ENCODE measurements at places on chromosomes 6 and 20.

DNA sequence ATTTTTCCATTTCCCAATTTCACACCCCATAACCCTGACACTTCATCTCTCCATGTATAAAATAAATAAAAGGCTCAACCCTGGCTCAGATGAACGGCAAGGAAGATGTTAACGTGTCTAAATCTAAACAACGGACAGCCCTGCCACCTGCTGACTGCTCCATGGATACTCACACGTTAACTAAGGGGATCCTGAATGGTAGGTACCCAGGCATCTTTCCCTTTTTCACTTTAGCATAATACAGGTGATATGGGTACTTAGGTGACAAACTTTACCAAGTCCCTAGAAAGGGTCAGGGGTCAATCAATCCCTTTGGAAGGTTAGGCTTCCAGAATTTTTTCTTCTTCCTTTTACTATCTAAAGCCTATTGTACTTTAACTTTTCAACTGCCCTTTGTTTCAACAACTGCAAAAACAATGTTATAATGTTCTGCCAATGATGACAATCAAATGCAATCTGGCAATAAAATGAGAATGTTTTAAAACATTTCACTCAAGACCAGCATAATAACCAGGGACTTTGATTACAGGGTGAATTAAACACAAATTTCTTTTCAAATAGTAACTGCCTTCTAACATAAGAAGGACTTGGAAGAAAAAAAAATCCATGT lies 52.4 kb upstream of the IPCEF1 start:
- no peak for DNase-seq

GRCh38 chr6:32903952-32904351 lies 36.9 kb downstream of the HLA-DMB start:
- DNase-seq, result no peak

GRCh38 chr6:496649-497048 lies 105.1 kb downstream of the IRF4 start:
- DNase-seq, result no peak

DNA sequence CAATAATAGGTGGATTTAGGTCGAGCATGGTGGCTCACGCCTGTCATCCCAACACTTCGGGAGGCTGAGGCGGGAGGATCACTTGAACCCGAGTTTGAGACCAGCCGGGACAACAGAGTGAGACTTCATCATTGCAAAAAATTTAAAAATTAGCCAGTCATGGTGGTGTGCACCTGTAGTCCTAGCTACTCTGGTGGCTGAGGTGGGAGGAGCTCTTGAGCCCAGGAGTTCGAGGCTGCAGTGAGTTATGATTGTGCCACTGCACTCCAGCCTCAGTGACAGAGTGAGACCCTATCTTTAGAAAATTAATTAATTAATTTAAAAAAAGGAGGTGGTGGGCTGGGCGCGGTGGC lies 13.4 kb upstream of the C20orf203 start:
- no peak for DNase-seq

DNA sequence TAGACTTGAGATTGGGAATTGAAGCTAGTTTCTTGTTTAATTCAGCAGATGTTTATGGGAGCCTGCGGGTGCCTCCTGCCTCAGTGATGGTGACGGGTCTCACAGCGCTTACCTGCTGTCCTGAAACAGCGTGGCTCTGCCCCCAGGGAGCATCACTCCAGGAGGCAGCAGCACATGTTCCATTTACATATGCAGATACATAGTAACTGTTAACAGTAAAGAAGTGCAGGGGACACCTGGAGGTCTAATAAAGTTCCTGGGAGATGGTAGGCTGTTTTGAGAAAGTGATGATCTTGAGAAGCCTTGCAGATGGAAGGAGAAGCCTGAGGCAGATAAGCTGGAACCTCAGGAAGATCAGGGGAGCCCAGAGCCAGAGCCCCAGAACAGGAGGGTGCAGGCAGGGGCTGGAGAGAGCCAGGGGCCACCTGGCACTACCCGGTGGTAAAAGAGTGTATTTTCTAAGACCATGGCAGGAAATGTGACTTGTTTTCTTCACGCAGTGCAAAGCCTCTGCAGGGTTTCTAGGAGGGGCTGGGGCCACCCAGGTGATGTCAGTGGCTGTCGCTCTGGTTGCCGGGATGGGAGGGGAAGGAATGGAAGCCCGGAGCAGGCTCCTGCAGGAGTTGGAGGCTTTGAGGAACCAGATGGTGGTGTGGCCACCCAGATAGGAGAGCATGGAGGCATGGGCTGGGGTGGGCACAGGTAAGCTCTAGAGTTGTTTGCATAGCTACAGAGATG lies 24.2 kb upstream of the KIF25 start:
- no peak for DNase-seq

- no peak for DNase-seq
Observed at GRCh38 chr6:150482883-150483409, 114.1 kb downstream of the IYD start.

GRCh38 chr6:85468326-85468725 lies 18.4 kb downstream of the NT5E start:
- no peak for DNase-seq

DNA sequence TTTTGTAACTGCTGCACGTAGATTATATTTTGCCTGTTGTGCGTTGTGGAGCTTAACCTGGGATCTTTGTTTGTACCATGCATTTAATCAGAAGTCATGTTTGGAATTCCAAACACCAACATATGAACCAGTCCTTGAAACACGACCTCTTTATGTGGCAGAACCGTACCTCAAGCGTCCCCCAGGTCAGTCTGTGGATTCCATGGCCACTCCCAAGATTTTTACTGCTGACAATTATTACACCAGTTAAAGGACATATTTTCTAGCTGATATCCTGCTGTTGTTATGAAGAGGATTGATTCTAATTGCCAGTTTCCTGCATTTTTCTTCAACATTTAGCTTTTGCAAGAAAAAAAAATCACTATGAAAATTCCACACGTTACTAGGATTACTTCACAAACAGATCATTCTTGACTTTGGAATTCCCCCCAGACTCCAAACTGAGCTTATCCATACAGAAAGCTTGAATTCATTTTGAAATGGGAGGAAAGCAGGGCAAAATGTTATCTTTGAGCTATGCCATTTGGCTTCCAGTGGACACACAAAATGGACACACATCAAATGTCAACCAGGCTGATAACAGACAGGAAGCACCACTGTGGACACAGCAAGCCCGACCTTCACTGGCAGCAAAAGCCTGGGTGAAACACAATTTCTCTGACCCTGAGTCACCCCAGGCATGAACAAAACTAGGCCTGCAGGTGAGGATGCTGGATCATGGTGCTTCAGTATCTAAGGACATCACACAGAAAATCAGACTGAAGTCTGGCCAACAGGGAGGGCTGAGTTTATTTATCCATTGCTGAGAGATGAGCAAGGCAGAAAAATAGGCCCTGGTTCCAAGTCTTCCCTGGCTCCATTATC lies 542.9 kb upstream of the JAG1 start:
- no peak for DNase-seq

- DNase-seq, result peak; percentile 73
Observed at GRCh38 chr6:156427345-156427744, 349.8 kb upstream of the ARID1B start.

GRCh38 chr6:137313928-137314855 lies 95.0 kb upstream of the IFNGR1 start:
- peak; percentile 38 for DNase-seq

DNA sequence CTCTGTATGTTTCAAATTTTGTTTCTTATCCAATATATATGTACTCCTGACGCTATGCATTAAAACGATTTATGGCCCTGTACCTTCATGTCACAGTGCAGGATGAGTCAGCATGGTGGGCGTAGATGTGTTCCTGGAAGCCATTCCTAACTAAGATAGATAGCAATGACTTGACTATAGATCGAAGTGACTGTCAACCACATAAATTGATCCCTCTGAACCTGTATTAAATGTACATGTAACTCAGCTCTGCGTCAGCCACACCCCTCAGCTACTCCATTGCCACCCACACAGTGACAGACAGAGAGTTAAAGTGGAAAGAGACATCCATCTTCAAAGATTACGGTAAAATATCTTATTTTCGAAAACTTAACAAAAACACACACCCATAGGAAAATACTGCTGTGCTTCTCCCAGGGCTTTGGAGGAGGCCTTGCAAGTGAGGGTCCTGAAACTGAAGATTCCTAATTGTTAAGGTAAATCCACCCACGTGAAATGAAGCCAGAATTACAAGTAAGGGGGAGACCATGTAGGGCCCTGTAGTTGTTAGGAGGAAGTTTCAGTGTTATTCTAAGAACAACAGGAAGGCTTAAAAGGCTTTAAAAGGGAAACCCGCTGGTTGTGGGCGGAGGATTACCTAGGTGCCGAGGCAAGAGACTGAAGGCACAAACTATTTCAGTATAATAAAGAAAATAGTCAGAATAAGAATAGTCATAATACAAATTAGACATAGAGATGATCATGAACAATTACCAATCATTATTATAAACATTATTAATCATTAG lies 10.3 kb upstream of the RAD21L1 start:
- DNase-seq, result no peak

- DNase-seq, result no peak
Observed at GRCh38 chr6:117290173-117290846, 25.0 kb downstream of the VGLL2 start.

DNA sequence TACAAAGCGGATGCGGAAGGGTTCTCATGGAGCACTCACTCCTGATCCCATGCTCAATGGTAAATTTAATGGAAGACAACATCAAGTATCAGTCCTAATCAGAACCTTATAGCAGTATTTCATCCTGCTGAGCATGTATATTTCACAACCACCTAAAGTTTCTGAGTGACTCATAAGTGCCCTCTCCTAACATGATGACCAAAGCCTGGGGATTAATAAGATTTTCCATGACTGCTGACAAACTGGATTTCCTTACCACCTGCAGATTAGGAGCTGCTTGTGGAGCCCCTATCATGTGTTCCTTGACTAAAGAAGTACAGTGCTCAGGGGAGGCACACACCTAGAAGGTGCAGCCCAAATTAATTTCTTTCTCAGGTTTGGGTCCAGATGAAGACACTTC lies 112.8 kb downstream of the INSM1 start:
- DNase-seq, result no peak

- DNase-seq, result no peak
Observed at GRCh38 chr6:150692604-150693003, 92.9 kb downstream of the PLEKHG1 start.

- DNase-seq, result no peak
Observed at GRCh38 chr6:154996841-154997311, 1.8 kb downstream of the TIAM2 start.

DNA sequence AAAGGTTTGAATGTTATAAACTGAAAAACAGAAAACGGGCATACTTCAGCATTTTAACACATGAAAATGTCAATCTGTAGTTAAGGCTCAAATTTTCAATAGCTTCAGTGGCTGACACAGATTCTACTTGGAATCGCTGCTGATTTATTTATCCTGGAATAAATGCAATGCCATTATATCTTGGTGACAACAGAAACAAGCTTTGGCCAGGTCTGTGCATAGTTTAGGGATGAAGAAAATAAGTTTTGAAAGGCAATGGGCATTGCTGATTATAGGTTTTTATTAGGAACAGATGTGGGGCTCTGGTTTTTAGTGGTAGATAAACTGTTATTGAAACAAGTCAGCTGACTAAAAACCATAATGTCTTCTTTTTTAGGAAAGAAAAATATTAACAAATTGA lies 96.8 kb upstream of the SOX4 start:
- no peak for DNase-seq

DNA sequence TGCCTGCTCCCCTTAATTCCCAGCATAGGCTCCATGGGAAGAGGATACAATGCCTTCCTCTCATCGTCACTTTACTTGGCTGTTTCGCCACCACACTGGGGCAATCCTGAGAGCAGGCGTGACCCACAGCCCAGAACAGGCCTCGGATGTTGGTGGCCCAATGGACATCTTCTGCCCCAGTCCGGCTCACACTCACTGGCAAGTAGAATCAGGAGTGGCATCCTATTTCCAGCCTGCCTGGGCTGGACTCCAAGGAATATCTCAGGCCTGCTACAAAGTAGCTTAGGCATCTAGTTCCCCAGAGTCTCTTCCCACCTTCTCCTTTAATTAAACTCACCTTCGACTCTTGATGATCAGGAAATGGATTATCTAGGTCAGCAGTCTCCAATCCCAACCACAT lies 110.5 kb downstream of the LRFN2 start:
- no peak for DNase-seq

GRCh38 chr6:34630040-34630439 lies 66.5 kb downstream of the ILRUN start:
- peak; percentile 83 for DNase-seq

DNA sequence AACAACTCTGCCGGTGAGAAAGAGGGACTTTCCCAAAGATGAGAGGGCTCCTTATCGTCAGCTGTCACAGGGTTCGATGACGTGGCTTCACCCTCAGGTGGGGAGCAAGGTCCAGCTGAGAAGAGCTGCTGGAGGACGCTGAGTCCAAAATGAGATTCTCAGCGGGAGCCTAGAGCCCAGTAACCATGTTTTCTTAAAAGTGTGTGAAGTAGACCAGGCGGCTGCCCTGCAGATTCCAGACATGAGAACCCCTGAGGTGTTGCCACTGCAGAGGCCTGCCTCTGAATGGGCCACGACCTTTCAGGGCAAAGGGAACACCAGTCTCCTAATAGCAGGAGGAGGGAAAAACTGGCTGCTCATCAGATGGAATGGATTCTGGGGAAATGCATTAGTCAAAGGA lies 375.1 kb downstream of the BTBD9 start:
- DNase-seq, result no peak

- DNase-seq, result no peak
Observed at GRCh38 chr6:51007237-51007636, 188.6 kb downstream of the TFAP2B start.

DNA sequence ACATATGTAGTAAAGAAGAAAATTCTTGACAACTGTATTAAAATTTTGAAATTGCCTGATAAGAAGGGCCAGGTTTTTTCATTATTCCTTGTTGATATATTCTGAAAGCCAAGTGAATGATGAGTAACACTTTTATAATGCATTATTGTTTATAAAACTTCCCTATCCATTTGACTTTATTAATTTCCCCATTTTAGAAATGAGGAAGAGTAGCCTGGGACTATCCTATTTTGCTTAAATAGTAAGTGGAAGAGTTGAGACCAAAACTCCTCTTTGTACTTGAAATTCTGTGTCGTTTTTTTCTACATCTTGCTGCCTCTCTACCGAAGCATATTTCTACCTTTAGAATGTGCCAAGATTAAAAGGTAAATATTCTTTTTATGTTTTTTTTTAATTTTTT lies 39.7 kb downstream of the TRMT11 start:
- DNase-seq, result no peak

GRCh38 chr6:30481211-30481964 lies 7.9 kb upstream of the HLA-E start:
- DNase-seq, result no peak

- DNase-seq, result peak; percentile 4
Observed at GRCh38 chr6:82589509-82590206, 226.0 kb downstream of the TPBG start.

DNA sequence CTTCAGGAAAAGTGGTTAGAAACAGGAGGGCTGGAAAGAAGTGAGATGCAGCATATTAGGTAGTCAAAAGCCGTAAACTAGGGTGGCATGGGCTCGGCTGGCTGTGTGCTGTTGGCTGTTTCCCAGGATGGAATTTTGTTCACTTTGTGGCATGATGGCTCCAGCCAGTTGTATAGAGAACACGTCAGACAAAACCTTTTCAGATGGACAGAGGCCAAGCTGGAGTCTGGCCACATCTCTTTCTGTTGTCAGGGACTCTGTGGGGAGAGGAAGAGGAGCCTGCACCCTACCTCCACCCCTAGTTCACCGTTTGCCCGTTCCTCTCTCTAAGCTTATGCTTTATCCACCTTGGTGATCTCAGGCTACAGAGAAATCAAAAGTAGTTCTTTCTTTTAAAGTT lies 22.0 kb downstream of the C6orf89 start:
- no peak for DNase-seq
